Body of pancreas (tissue), 4 donors: ENCODE measurements at places on chromosomes 12 and 14.
A peak's percentile ranks its signal among the peaks of the same experiment; 100 is the strongest.

GRCh38 chr14:105180592-105181548 is at the start of gene NUDT14:
TSS of gene NUDT14 (minus strand) at chr14:105181312. CDS start at chr14:105181209, 103 bp downstream.
- peak; percentile 92 for DNase-seq

DNA sequence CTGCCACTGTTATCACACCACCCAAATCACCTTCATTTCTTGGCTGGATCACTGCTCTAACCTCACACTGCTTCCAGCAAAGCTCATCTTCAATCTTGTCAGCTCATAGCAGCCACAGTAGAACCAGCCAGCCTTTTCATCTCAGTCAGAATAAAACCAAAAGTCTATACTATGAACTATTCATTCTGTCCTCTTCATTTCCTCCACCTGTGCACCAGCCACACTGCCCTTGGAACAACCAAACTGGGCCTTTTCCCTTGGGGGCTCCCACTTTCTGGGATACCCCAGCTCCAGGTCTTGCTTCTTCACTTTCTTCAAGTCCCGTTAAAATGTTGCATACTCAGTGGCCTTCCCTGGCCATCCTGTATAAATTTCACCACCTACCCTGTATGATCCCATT is 234.4 kb upstream of the DAAM1 start:
- DNase-seq: no peak

DNA sequence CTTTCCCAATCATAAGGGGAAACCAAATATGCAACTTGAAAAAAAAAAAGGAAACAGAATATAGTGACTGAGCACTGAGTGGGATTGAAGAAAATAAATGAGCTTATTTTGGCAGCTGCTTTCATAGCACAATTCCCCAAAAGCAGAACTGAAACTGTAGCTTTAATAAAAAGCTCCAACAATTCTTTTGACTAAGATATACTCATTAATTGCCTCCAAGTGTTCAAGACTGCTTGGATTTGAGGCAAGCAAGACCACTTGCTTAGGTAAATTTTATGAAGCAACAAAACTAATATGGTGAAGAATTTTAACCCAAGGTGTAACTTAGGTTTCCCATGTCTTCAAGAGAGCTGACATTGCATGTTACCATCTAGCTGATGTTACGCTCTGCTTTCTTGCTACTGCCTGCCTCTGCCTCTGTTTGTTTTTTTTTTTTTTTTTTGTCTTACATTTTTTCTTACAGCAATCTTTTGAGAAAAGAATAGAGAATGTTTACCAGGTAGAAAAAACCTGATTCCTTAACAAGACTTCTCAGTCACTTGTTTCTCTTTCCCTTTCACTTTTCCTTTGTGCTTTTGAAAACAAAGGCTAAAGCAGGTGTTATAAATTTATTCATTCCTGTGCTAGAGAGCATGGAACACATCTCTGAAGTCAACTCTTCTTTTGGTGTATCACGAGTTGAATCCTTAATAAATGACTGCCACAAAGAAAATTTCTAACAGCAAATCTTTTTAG is 134.4 kb downstream of the BCAT1 start:
- no peak for DNase-seq

DNA sequence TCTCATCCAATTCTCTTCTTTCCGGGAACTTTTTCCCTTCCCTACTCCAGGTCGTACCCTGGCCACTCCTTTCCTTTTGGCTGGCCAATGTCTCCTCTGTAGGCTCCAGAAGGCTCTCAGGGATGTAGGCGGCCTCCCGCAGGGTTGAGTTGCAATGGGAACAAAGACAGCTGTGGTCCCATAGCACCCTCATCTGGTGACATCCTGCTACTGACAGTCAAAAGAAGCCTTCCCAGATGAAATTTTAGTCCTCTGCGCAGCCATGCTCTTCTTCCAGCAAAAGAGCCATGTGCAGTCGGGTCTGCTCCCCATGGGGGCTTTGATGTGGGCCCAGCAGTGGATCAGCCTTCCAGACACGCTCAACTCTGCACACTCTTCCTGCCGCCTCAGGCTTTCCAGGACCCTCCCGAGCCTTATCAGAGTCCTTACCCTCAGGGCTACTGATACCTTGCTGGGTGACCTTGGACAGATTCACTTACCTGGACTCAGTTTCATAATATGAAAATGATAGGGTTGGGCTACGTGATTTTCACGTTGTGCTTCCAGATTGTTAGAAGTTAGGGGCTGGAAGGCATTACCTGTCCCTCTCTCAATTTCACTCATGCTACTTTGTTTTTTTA is 5.5 kb upstream of the CELA1 start:
- DNase-seq: peak; percentile 79

- no peak for DNase-seq
These were observed 103.8 kb upstream of the RESF1 start for GRCh38 chr12:31855427-31855826.

GRCh38 chr12:46585854-46586621 is 213.5 kb upstream of the SLC38A2 start:
- peak; percentile 48 for DNase-seq

- no peak for DNase-seq
These were observed 159.2 kb upstream of the LRIG3 start for GRCh38 chr12:59079472-59079871.

DNA sequence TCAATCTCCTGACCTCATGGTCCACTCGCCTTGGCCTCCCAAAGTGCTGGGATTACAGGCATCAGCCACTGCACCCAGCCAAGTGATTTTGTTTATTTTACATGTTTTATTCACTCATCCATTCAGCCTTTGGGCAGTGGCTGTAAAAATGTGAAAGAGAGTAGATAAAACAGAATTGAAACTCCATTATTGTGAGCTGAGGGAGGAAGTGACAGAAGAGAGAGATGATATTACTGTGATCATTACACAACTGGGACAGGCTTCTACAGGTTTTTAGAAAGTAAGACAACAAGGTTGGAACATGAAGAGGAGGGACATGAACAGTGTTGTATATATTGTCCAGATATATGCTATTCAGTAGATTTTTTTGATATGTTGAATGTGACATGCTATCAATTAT is 25.0 kb downstream of the CREBL2 start:
- no peak for DNase-seq

- peak; percentile 89 for DNase-seq
These were observed 4.4 kb downstream of the REM2 start for GRCh38 chr14:22887260-22887989.

DNA sequence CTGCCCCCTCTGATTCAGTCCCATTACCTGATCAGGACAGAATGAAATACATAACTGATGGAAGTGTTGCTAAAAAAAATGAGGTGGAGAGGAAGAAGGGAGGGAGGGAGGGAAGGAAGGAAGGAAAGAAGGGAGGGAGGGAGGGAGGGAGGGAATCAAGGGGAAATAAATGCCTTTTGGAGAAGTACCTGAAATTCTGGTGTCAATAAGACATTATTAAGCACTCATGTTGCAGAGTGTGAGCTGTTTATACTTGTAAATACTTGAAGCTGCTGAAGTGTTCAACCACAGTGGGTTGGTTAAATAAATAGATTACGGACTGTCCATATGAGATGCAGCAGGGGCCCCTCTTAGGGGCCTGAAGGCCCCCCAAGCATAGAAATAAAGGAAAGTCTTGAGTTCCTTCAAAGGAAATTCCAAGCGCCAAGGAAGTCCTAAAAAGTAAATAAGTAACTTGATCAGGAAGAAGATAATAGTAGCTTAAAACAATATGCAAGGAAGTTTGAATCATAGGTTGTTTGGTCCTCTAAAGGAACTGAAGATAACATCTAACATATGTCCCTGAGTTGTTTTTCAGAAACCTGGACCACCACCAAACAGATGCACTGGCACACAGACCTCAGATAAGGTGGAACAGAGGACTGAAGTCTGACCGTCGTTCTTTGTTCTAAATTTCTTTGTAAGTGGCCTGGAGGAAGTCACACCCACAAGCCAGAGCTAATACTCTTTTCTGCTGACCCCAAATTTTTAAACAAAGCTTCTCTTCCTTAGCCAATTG is 110.8 kb downstream of the SEC23A start:
- no peak for DNase-seq

DNA sequence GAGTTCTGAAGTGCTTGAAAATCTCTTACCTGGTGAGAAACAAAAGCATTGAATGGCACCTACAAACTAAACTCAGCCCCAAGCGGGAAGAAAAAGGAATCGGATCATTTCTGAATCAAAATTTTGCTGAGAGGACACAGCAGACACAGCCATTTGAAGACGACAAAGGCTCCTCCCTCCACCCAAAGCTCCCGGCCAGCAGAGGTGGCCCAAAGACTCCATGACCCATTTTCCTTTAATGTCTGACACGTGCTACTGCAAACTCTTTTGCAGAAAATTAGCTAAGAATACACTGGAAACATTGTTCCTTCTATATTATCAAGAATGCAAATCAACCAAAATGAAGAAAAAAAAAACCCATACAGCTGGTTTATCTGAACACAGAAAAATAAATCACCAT is 85.9 kb upstream of the FOXN3 start:
- DNase-seq: no peak

GRCh38 chr12:57160741-57161140 is 13.3 kb upstream of the LRP1-AS start:
- no peak for DNase-seq

- no peak for DNase-seq
These were observed 188.5 kb upstream of the SYT10 start for GRCh38 chr12:33628087-33628486.

- no peak for DNase-seq
These were observed 47.7 kb upstream of the CMKLR1 start for GRCh38 chr12:108386709-108387360.

GRCh38 chr14:91004987-91005386 is 55.5 kb downstream of the RPS6KA5 start:
- no peak for DNase-seq

DNA sequence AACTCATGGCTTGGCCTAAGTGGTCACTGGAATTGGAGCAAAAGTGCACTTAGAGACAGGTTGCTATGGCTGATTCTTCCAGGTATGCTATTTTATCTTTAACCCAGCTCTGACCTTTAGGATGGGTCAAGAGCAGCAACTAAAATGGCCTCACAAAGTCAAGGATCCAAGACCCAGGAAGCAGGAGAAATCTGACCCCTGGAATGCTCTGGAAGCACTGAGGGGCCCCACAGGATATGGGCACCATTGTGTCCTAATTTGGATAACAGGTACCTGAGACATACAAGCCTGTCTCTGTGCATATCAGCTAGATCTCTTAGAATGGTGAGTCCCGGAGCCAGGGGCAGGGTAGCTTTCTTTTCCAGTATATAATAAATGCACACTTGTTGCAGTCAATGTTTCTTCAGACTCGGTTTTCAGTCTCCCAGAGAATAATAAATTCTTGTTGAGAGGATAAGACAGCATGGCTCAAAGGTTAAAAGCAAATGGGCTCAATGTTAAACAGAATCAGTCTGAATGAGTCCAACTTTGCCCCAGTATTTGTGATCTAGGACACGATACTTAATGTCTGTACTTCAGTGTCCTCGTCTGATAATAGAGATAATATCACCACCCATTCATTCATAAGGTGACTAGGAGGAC is 29.3 kb upstream of the TMCC3 start:
- no peak for DNase-seq

GRCh38 chr12:131315601-131316000 is 361.9 kb downstream of the ADGRD1 start:
- no peak for DNase-seq

- DNase-seq: no peak
These were observed 165.9 kb upstream of the TMEM260 start for GRCh38 chr14:56413721-56414120.

- DNase-seq: no peak
These were observed 33.0 kb downstream of the E2F7 start for GRCh38 chr12:77032406-77032805.

GRCh38 chr12:68863109-68863770 is 55.3 kb downstream of the MDM2 start:
- DNase-seq: no peak

- DNase-seq: no peak
These were observed 30.6 kb downstream of the BORCS5 start for GRCh38 chr12:12387501-12387900.

DNA sequence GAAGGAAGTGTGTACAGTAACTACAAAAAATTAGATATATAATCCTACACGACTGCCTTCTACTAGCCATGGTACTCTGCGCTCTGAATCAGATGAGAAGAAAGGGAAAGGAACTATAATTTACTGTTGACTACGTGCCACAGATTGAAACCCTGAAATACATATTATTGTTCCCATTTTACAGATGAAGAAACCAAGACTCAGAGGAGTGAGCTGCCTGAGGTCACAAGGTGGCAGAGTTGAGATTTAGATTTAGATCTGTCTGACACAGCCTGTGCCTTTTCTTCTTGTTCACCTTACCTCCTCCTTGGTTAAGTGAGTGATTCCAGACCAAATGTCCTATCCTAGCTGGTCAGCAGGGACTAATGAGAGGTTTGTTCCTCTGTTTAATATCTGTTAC is 61.6 kb upstream of the OR4E1 start:
- no peak for DNase-seq

GRCh38 chr14:58288106-58288792 is 10.1 kb upstream of the ARID4A start:
- DNase-seq: no peak

GRCh38 chr12:119229837-119230236 is 51.1 kb downstream of the HSPB8 start:
- DNase-seq: no peak

- peak; percentile 62 for DNase-seq
These were observed 15.2 kb upstream of the DLK1 start for GRCh38 chr14:100711493-100711892.

- no peak for DNase-seq
These were observed 3.3 kb upstream of the NAA25 start for GRCh38 chr12:112111931-112112330.

DNA sequence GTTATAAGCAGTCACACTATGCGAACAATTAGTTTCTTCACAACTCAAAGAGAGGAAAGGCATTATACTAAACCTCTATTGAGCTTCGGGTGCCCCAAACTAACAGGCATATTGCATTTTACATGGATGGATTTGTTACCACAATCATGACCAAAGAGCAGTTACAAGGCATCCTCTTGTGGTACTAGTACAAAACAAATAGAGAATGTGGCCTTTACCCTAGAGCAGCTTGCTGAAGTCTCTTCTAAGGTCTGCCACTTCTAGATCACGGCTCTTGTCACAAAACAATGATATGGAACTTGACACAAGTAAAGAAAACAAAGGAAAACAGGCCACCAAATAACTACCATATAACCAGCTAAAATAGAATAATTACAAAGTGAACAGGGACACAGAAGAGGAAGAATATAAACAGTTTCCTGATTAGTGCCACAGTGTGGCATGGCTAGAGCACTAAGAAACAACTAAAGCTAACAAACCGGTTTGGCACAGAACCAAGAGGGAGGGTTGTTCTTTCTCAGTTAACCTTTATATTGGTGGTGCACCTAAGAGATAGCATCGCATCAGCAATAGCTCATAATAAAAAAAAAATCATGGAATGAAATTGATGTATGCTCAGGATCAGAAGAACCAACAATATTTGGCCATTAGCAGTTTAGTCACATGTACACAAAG is 209.7 kb upstream of the ATP2B1 start:
- no peak for DNase-seq

DNA sequence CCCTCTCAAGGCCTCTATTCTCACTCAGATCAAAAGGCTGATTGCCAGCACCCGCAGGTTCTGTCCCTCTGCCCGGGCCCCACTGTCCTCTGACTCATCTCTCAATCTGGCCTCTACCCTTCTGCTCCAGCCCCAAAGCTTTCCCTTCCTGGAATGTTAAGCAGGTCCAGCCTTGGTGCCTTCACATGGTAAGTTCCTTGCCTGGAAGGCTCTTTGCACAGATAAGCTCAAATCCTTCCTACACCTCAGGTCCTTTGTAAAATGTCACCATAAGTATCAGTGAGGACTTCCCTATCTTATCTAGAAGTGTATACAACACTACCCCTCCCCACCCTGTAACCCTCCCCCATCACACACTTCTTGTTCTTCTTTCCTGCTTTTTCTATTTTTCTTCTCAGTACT is 22.2 kb downstream of the LPCAT3 start:
- DNase-seq: no peak
